ENCODE measurements at places on chromosomes 4 and X.

- no peak for DNase-seq
These were observed 89.3 kb upstream of the STX18 start for GRCh38 chr4:4631150-4631549.

DNA sequence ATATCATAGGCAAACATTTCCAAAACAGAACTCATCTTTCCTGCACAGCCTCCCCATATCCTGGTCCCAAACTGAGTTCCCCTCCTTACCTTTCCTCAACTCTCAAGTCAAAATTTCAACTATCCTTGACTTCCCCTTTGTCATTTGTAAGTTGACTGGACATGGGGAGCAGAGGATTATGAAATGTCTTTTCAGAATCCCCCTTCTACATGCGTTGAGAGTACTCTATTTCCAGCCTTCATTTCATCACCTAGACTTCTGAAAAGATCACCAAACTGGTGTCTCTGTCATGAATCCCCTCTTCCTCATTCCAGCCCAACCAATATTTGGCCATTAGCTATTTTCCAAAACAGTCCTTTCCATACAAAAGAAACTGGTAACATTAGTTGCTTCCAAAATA, 95.2 kb downstream of the SYNPO2 start:
- no peak for DNase-seq

- no peak for DNase-seq
These were observed 624.8 kb downstream of the CENPC start for GRCh38 chr4:66920514-66920913.

DNA sequence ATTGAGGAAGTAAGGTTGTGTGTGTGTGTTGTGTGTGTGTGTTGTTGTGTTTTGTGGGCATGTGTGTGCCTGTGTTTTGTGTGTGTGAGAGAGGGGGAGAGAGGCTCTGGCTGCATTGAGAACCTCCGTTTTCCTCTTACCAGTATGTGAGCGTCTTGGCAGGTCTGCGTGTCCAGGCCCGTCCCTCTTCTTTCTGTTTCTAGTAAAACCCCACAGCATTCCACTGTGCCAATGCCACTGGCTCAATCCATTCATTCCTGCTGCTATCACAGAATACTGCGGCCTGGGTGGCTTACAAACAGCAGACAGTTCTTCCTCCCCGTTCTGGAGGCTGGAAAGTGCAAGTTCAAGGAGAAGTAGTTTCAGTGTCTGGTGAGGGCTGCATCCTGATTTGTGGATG, 15.5 kb upstream of the HTRA3 start:
- no peak for DNase-seq

GRCh38 chrX:123308658-123309057, 124.6 kb downstream of the GRIA3 start:
- no peak for DNase-seq

DNA sequence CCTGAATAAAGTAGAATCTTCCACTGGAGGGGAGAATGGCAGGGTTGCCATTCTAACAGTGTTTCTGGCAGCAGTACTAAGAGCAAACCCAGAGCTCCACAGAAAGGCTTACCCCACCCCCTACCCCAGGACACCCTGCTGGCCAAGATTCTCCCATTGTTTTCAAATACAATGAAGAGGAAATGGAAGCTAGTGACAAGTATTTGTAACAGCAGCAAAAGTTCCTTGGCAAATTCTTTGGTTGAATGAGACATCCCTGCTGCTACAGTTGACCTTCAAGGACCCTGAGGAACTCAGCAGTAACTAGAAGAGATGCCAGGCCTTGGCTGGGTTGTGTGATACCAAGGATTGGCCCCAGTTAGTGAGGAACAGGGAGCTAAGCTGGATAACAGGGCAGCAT, 124.2 kb upstream of the DGKK start:
- no peak for DNase-seq
